ENCODE measurements at places on chromosomes 1 and 21. TPM values are rescaled to one million over a fixed set of nuclear protein-coding genes. Genes with fewer than 3 reads are reported as not detected.

Gene SPRR2E
- not detected for total RNA-seq

Gene MYOCOS
- not detected for total RNA-seq

Gene PFKL
- total RNA-seq, result 111 TPM

Gene KRTAP7-1
- total RNA-seq, result not detected

Gene ALDH4A1
- 4.5 TPM for total RNA-seq

Gene HSD3B2
- not detected for total RNA-seq

Gene ZNF593OS
- total RNA-seq, result not detected

Gene CHIA
- not detected for total RNA-seq

Gene PLA2G2C
- total RNA-seq, result not detected

Gene DPH5
- 40.8 TPM for total RNA-seq

All from frontal cortex (tissue), 4 donors.